ENCODE measurements at places on chromosomes 12 and 14.

GRCh38 chr12:79121486-79121885, 256.9 kb downstream of the SYT1 start:
- no peak for DNase-seq

GRCh38 chr14:98203421-98203820, 1068.6 kb downstream of the BCL11B start:
- DNase-seq, result no peak

DNA sequence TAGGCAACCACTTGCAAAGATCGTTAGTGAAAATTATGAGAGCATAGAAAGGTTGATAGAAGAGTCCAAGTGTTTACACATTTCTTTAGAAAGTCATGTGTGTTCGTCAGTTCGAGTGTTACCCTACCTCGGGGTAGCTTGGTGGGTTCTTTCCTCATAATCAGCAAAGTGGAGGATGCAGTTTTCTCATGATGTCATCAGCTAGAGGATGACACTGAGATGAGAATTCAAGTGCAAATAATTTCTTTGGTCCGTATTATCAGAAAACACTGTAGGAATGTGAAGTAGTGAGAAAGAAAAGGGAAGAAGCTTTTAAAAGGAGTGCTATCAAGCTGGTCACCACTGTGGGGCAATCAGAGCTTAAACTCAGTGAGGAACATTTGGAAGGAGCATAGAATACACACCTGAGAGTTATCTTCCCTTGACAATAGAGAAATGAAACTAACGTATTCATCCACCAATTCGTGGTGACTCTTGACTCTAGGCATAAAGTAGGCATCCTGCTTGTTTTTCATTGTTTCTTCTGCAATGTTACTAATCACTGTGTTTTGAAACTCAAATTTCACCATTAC, 1340.9 kb upstream of the TMEM132C start:
- no peak for DNase-seq

DNA sequence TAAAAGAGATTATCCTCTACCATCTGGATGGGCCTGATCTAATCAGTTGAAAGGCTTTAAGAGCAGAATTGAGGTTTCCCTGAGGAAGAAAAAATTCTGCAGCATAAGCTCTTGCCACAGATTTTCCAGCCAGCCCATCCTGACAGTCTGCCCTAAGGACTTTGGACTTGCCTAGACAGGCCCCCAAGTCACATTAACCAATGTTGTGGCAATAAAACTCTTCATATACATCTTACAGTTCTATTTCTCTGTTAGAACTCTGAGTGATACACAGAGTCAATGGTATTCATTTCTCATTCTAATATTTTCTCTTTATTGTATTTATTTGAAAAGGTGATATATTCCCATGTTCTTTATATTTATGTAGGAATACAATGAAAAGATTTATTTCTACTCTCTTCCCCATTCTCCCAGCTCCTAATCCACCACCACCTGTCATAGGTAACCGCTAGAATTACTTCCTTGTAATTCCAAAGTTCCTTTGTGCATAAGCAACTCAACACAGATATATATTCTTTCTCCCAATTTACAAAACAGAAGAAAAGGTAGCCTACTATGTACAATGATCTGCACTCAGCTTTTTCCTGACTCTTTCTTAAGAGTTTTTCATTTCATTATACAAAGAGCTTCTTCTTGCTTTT, 182.1 kb downstream of the CAPZA3 start:
- no peak for DNase-seq

- DNase-seq, result no peak
These were observed 30.3 kb downstream of the DIO3 start for GRCh38 chr14:101591582-101591981.

- DNase-seq, result no peak
These were observed 95.4 kb upstream of the SLC38A4 start for GRCh38 chr12:46921048-46921763.
